ENCODE measurements at places on chromosomes 11 and 22. TPM values are rescaled to one million over a fixed set of nuclear protein-coding genes. Genes with fewer than 3 reads are reported as not detected.

SPINDOC gene
- polyA plus RNA-seq, result 9.9 TPM

SMIM35 gene
- not detected for polyA plus RNA-seq

GRCh38 chr11:45079075-45079444 lies 67.4 kb upstream of the PRDM11 start:
- no peak for DNase-seq

DNA sequence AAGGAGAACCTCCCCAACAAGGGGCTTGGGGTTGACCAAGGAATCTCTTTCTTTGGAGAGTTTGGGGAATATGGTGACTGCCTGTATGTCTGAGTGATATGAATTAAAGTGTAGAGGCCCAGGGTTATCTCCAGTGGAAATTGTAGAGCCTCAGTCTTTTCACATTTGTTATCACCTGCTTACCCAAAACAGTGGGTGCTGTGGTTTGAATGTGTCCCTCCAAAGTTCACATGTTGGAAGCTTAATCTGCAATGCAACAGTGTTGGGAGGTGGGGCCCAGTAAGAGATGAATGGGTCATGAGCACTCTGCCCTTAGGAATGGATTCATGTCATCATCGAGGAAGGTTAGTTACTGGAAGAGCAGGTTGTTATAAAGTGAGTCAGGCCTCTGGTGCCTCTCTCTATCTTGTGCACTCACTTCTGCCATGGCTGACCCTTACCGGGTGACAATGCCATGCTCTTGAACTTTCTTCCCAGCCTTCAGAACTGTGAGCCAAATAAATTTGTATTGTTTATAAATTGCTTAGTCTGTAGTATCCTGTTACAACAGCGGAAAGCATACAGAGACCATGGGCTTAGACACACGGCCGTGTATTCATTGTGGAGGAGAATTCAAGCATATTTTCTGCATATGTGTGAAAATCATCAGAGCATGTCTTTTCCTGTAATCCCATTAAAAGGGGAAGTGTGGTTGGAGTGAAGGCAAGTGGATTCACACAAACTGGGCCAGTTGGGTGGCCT lies 114.1 kb upstream of the TBCEL start:
- DNase-seq, result no peak

- no peak for DNase-seq
Observed at GRCh38 chr11:24348908-24349307, 147.9 kb upstream of the LUZP2 start.

DNA sequence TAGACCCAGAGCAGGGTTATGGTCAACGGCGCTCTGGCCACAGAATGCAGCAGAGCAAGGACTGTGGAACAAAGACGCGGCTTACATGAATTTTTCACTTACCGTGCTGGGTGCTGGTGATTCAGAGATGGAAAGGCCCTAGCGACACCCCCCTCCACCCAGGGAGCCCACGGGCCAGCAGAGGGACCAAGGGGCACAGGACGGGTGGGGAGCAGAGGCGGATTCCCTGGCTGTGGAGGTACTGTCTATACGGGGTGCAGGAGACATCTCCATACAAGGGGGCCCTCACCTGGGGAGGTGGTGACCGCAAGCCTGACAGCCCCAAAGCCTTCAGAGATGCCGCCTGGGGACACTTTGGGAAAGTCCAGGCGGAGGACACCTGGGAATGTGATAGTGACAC lies 1.1 kb upstream of the SEPTIN5 start:
- DNase-seq, result no peak

GRCh38 chr22:43000441-43001175 lies 14.3 kb downstream of the PACSIN2 start:
- DNase-seq, result no peak

GRCh38 chr11:118342503-118343161 lies at the start of gene CD3D:
TSS of gene CD3D (minus strand) at chr11:118342705. CDS start at chr11:118342607, 98 bp downstream.
- no peak for DNase-seq

DNA sequence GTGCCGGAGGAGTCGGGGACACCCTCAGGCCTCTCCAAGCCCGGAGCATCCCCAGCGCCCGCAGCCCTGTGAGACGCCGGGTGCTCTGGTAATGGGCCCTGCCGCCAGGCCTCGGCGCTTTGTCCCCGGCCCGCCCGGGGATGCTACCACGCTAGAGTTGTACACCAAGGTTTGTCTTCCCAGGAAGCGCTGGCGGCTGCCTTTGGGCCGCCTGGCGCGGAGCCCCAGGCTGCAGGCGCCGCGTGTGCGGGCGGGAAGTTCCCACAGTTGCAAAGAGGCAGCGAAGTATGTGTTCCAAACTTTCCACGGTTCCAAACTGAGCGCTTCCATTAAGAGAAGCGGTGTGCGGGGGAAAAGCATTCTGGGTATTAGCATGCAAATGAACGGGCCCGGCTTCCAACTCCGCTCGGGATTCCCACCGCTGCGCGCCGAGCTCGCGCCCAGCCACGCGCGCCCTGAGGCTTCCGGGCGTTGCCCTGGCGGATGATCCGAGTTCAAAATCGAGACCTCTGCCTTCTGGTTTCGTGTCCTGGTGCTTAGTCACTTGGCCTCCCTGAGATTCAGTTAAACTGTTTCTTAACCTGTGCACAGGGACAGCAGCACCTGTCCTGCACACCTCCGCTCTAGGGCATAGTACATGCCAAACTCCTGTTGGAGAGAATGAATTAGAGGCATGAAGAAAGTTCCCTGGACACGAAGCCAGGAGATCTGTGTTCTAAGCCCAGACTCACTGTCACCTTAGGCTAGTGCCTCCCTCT lies 1.3 kb upstream of the PATZ1 start:
- peak; percentile 85 for DNase-seq

CHID1 gene
- 152 TPM for polyA plus RNA-seq

- no peak for DNase-seq
Observed at GRCh38 chr11:37502202-37502601, 904.2 kb upstream of the RAG2 start.

DNA sequence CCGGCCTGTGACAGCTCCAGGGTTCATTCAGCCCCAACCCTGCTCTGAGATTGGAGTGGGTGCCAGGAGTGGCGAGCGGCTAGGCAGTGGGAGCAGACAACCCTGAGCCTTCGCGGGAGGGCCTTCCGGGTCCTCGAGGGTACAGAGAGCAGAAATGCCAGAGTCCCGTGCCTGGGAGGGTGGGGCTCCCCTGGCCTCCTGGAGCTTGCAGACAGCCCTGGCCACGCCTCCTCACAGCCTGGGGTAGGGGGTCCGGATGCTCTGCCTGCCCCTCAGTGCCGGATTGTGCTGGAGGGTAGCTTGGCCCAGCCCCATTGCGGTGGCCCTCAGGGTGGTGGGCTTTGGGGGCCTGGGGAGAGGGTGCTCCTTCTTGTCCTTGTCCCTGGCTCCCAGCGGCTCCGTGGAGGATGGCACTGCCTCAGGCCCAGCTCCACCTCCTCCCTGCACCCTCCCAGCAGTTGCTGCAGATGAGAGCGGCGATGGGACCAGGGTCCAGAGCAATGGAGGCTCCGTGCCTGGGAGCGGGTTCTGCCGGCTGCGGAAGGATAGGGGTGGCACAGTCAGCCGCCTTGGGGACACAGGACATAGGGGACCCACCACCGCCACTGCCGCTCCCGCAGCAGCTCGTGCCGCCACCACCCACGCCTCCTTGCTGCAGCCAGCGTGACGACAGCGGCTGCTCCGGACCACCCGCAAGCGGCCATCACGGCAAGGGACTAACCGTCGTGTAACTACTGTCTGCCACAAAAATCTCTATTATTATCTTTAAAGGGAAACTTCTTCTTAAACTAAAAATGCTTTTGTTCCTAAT lies 34.9 kb upstream of the OR10G7 start:
- DNase-seq, result no peak

ARFGAP3 gene
- 54.7 TPM for polyA plus RNA-seq

DNA sequence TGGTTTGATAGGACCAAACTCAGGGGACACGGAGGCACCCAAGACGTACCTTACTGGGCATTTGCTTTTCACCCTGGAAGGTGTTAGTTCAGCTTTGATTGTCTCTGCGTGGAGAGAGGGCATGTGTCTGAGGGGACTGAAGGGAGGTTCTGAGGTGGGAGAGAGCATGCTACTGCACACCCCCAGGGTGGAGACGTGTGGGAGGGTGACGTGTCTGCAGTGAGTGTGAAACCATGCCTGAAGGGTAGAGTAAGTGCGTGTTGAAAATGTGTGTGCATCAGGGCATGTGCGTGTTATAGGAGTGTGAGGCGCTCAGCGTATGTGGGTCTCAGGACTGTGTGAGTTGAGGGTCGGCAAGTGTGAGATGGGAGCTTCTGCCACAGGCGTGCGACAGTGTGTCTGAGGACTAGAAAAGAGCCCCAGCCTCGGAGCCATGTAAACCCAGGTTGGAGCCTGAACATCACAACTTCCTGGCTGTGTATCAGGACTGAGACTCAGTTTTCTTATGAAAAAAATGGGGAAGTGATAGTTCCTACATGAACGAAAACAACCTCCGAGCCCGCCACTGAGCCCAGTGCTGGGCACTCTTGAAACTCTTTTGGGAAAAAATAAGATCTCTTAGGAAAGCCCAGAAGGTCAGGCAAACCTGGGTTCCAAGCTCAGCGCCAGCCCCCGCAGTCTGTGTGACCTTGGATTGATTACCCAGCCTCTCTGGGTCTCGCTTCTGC lies 11.8 kb upstream of the KCNJ11 start:
- no peak for DNase-seq

GRCh38 chr11:13972043-13972910 lies 9.8 kb downstream of the SPON1 start:
- no peak for DNase-seq

Data from hepatocyte (in vitro differentiated cells).